ENCODE measurements at places on chromosomes 5 and 9.
A peak's percentile ranks its signal among the peaks of the same experiment; 100 is the strongest.

DNA sequence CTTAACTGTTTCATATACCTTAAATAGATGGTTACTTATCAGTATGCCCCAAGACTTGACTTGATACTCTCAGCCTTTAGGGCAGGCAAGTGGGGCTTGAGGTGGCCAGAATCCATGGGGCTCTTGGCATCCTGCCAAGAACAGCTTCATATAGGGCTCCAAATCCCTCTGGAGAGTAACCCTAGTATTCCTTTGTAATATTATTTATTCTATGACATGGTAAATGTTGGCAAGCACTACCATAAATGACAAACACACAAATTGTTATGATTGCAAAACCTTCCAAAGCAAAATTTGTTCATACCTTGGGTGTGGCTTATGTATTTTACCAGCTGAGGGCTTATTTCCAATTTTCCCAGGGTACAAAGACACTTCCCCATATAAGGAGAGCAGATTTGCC, 257.4 kb upstream of the TRPC7 start:
- H3K27ac ChIP-seq: no peak overlapping the region
- no peak overlapping the region for H3K4me3 ChIP-seq
- H3K4me1 ChIP-seq: no peaks in the 10 kb centered on the region
- no peaks in the 10 kb centered on the region for H3K27me3 ChIP-seq
- no peaks in the 10 kb centered on the region for H3K36me3 ChIP-seq
- DNase-seq: no peak

- peak; percentile 74 for DNase-seq
- H3K27ac ChIP-seq: no peak overlapping the region
- H3K36me3 ChIP-seq: no peaks in the 10 kb centered on the region
These were observed 80.8 kb downstream of the MAPKAP1 start for GRCh38 chr9:125626187-125626586.

DNA sequence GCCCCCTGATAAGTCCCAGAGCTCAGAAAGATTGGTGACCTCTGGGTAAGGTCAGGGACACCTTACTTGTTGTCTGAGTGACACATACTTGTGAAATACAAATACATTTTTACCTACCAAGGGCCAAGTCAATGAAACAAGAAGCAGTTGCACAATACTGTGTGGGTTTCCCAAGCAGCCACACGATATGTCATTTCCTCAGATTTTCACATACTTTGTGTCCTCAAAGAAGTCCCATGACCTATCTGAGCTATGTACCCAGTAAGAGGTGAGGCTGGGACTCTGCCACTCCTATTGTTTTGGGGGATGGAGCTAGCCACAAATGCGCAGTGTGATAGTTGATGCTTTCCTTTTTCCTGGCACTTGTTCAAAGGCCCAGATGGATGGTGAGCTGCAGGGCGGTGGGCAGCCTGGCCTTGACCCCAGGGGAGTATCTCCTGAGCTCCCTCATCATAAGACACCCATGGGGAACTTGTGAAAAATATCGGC, 4.8 kb upstream of the SLC25A51 start:
- DNase-seq: peak; percentile 42
- no peak overlapping the region for H3K27ac ChIP-seq
- H3K4me3 ChIP-seq: no peak overlapping the region
- H3K27me3 ChIP-seq: no peaks in the 10 kb centered on the region
- peaks cover 9% of the 10 kb centered on the region for H3K4me1 ChIP-seq

- H3K4me1 ChIP-seq: no peaks in the 10 kb centered on the region
- no peak overlapping the region for H3K4me3 ChIP-seq
- no peak overlapping the region for H3K27ac ChIP-seq
- DNase-seq: peak; percentile 11
- no peaks in the 10 kb centered on the region for H3K36me3 ChIP-seq
- no peaks in the 10 kb centered on the region for H3K27me3 ChIP-seq
These were observed 409.5 kb downstream of the PDE4D start for GRCh38 chr5:59483971-59484472.

DNA sequence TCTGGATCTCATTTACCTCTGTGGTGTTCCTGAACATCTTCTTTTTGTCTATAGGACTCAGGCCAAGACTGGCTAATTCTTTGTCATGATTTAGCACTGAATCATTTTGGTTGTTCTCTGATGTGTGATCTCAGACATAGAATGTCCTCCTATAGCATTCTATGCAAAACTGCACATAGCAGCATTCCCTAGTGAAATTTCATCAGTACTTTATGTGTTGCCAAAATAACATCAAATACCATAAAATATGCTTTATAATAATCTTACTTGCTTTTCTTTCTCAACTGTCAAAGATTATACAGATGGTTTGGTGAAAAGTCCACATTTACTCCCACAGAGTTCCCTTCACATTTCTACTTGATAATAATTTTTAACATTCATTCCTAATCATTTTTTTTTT, 115.7 kb upstream of the MPDZ start:
- no peaks in the 10 kb centered on the region for H3K36me3 ChIP-seq
- H3K4me1 ChIP-seq: no peaks in the 10 kb centered on the region
- no peaks in the 10 kb centered on the region for H3K27me3 ChIP-seq
- H3K4me3 ChIP-seq: no peak overlapping the region
- no peak overlapping the region for H3K27ac ChIP-seq
- no peak for DNase-seq

All from IMR-90 (cell line).